ENCODE measurements at places on chromosomes 2 and 18.

DNA sequence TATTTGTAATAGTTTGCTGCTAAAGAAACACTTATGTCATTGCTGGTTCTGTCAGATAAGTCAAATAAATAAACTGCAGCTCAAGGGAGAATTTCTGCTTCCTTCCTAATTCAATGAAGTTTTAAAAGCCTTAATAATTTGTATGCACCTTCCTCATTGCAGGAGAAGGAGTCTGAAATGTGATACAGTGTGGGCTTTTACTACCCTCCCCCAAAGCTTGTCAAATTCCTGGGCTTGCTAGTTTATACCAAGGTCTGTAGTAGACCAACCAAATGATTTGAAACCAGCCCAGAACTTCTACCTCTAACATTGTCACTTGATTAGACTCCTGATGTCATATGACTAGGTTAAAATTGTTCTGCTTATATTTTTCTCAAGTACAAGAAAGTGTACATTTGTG, 131.8 kb downstream of the DTNA start:
- no peak for DNase-seq

GRCh38 chr2:189147361-189147760, 32.2 kb downstream of the COL5A2 start:
- DNase-seq: no peak

DNA sequence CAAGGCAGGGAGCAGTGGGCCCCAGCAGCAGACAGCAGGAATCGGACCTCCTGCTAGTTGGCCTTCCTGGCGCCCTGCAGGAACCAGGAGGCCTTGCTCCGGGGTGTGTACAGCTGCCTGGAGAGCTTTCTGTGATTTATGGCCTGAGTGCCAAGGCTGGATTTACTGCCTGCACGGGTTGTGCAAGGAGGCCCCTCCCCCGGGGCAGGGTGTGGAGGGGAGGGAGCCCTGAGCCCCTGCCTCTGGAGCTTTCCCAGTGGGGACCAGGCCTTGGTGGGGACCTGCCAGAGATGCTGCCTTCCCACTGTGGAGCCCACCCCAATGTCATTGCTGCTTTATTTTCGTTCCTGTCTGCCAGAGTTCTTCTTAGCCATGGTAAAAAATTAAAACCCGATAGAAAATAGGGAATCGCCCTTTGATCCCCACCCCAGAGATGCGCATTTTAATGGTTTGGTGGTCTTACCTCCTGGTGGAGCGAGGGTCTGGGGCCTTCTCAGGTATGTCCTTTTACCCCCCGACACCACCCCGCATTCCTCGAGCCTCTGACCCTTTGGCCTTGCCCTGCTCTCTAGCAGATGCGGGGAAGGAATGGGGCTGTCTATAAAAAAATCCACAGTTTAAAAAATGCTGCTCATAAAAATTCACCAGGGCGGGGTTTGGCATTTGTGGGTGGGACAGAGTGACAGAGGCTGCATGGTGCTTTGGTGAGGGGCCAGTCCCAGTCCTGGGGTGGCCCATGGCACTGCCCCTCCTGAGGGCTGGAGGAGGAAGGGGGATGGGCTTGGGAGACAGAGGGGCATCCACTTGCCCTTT, 6.9 kb upstream of the RALB start:
- DNase-seq: no peak

- no peak for DNase-seq
Measured at GRCh38 chr2:70420143-70420542, 118.3 kb upstream of the FAM136A start.
